ENCODE measurements at places on chromosomes 5 and 9. TPM values are rescaled to one million over a fixed set of nuclear protein-coding genes. Genes with fewer than 3 reads are reported as not detected.

The BTNL3 gene
- total RNA-seq: not detected

DNA sequence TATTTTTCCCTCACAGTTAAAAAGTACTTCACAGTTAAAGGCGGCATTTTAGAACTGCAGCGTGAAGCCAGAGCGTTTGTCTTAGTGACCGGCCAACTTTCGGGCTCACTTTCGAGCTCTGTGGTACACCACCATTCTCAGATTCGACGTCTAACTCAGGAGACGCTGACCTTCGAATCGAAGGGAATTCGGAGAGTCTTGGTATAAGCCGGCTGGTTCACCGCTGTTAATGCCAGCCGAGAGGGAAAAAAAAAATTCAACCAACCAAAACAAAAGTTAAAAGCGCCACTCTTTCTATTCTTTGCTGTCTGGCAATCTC is 544 bp upstream of the SNX24 start:
- DNase-seq: peak; percentile 14

- peak; percentile 17 for DNase-seq
Observed at GRCh38 chr5:122844136-122844909, 1.1 kb upstream of the SNX24 start.

The FABP6 gene
- not detected for total RNA-seq

GRCh38 chr5:65061250-65061973 is 292.7 kb downstream of the CWC27 start:
- no peak for DNase-seq

GRCh38 chr5:79513308-79513703 is 628 bp downstream of the HOMER1 start:
- no peak for DNase-seq

GRCh38 chr5:61055434-61056006 is 106.7 kb downstream of the SMIM15 start:
- DNase-seq: no peak

DNA sequence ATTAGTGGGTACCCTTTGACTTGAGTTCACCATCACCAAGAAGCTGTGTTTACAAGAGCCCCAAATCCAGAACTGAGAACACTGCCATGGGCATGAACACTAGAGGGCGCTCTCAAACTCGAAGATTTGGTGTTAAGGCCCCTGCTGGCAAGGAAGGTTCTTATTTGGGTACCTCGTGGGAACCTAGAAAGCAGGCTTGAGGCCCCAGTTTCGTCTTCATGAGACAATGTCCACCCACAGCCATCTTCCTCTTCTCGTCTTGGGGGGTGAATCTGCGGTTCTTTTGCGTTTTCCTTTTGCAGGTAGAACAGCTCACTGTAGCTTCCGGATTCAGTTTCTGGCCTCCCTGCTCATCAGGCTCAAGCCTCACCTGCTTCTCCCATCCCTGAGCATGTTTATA is 184.0 kb downstream of the SEMA5A start:
- peak; percentile 63 for DNase-seq

DNA sequence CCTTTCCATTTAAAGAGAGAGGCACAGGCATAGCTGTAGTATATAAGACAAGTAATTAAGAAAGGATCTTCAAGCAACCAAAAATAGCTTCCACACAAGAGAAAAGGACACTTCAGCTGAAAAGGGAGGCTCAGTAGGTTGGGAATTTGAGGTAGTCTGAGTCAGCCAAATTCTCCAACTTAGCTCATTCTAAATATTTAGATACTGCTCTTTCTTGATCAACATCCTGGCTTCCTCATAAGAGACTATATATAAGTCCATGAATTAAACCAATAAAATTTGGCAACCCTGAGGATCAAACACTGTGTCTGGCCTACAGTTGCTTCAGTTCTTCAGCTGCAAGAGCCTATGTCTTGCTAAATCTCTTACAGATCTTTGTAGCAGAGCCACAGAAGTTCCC is 17.8 kb downstream of the HINT1 start:
- no peak for DNase-seq

GRCh38 chr5:53180991-53181390 is 71.4 kb upstream of the MOCS2 start:
- no peak for DNase-seq

DNA sequence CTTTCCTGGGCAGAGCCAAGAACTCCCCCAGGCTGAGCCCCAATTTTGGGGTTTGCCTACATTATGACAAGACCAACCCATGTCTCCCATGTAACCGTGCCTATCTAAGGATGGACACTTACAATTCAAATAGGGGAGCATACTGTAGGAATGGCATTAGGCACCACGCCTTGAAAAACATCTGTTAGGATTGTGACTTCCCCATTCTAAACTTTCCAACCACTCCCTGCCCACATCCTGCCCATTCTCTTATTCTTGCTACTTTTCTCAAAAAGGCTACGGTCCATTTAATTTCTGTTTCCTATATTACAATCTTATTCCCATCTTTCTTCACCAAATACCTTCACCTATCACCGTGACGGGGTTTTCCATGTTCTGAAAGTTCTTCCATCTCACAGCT is 99.2 kb downstream of the LPAR1 start:
- no peak for DNase-seq

DNA sequence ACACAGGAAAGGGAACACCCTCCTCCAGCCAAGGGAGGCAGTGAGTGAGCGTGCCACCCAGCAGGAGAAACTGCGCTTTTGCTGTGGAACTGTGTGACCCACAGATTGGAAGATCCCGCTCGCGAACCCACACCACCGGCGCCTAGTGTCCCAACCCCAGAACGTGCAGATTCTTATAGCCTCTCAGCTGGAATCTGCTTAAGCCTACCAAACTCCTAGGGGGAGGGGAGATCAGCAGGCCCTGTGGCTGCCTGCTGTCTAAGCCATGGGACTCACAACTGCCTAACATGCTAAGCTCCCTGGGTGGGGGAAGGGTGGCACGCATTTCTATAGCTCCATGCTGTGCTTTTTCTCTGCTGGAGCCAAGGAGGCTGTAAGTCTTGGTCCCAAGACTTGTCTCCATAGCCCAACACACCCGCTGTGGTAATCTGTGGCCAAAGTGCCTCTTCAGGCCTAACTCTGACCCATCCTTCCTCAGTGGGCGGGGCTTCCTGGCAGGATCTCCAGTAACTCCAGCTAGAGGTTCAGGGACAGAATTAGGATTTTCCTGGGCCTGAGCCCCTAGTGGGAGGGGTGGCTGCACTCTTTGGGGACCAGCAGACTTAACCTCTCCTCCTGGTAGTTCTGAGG is 485.0 kb downstream of the TAF11L14 start:
- no peak for DNase-seq

The TRIM41 gene
- total RNA-seq: 35.3 TPM

DNA sequence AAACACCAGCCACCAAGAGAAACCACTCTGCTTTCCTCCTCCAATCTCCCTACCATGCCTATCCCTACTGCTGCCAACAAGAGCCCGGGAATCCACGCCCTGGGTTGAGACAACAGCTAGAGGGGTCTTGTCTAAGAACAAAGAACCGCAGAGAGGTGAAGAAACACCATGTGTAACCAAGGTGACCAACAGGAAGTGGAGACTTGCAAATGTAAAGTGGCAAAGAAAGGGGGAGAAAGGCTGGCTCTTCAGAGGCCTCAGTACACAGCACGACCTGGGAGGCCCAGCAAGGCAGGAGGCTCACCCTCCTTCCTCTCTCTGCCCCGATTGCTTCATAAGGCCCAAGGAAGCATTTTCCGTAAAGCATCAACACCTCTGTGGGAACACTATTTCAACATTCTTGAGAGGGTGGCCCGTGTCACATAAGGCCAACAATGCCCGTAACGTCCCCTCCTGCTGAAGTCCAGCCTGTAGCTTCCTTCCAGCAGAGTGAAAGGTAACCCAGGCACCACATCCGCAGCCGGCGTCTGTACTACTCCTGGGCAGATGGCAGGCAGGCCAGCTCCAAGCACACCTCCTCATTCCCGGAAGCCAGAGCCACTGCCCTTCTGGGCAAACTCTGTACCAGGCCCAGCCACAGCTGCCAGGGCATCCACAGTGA is 18.3 kb downstream of the CCNJL start:
- DNase-seq: no peak

GRCh38 chr5:88404405-88404804 is 135.8 kb upstream of the TMEM161B start:
- no peak for DNase-seq

GRCh38 chr5:151684690-151685361 is 1.9 kb downstream of the SPARC start:
- DNase-seq: no peak

The PGM5 gene
- not detected for total RNA-seq

- no peak for DNase-seq
Observed at GRCh38 chr5:36153726-36154125, 1.8 kb downstream of the SKP2 start.

- DNase-seq: no peak
Observed at GRCh38 chr5:100898504-100899346, 4.4 kb downstream of the ST8SIA4 start.

- DNase-seq: no peak
Observed at GRCh38 chr5:143966280-143966679, 154.3 kb downstream of the HMHB1 start.

The NMUR2 gene
- not detected for total RNA-seq

The FAM200C gene
- 1.4 TPM for total RNA-seq

The SPATA31E1 gene
- total RNA-seq: not detected

The PCDHA1 gene
- total RNA-seq: not detected

DNA sequence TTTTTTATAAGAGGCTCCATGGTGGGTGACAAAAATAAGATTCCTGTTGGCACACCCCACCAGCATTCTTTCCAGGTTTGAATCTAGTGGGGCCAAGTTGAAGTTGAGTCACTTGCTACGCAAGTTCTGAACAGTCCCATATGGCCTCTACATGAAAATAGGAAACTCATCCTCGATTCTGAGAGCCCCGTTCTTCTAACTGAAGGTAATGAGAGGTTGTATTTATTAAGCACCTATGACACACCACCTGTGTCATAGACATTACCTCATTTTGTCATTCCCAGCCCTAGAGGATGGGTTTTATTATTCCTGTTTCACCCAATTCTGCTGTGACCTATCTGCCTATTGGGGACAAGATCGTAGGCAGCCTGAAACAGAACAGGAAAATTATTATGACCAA is 131.7 kb downstream of the ACTL7B start:
- DNase-seq: no peak

DNA sequence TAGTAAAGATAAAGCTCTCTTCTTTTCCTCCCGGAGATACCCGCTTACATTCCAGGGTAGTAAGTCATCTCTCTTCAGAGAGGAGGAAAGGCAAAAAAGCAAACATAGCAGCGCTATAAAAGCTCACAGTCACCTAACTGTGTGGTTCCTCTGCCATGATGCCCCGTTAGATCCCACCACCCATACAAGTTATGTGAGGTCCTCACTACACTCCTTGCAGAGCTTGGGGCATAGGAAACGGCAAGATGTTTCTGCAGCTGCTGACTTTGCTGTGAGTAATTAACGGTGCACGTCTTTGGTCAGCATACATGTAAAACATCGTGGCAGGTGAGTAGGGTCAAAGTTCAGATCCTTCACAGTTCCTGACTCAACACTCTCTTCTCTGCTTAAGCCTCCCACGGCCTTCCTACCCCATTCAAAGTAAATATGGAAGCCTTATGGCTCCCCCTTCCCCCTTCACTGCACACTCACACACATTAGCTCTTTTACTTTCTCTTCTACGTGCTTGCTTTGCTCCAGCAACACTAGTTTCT is 218.9 kb downstream of the DIRAS2 start:
- DNase-seq: no peak

DNA sequence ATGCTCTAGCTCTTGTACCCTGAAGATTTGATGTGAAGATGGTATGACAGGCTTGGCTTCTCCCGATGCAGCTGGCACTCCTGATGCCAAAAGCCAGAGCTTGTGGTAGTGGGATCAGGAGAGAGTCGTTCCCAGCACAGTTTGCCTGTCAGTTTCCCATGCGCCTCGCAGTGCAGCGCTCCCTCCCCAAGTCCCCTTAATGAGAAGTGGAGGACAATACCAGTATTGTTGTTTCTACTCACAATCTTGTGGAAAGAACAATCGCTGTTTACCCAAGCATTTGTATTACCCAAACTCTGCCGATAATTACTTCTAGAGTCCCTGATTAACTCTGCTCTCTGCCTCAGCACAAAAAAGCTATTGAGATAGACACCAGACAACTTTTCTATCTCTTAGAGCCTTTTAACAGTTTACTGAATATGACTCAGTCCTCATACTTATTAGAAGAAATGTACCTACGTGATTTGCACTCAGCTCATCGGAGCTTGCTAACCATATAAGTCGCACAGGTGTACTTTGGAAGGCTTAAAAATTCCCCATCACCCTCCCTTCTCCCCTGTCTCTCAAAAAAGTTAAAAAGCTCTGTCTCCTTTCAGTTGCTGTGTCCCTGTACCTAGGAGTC is 283.2 kb upstream of the TMEM161B start:
- DNase-seq: no peak

- DNase-seq: no peak
Observed at GRCh38 chr5:82865625-82866024, 211.6 kb downstream of the TMEM167A start.

Data from activated CD4-positive, alpha-beta memory T cell treated with anti-CD3 and anti-CD28 coated beads for 36 hours (primary cell).